CD4-positive, CD25-positive, alpha-beta regulatory T cell (primary cell): ENCODE measurements at places on chromosomes 7 and 10.

DNA sequence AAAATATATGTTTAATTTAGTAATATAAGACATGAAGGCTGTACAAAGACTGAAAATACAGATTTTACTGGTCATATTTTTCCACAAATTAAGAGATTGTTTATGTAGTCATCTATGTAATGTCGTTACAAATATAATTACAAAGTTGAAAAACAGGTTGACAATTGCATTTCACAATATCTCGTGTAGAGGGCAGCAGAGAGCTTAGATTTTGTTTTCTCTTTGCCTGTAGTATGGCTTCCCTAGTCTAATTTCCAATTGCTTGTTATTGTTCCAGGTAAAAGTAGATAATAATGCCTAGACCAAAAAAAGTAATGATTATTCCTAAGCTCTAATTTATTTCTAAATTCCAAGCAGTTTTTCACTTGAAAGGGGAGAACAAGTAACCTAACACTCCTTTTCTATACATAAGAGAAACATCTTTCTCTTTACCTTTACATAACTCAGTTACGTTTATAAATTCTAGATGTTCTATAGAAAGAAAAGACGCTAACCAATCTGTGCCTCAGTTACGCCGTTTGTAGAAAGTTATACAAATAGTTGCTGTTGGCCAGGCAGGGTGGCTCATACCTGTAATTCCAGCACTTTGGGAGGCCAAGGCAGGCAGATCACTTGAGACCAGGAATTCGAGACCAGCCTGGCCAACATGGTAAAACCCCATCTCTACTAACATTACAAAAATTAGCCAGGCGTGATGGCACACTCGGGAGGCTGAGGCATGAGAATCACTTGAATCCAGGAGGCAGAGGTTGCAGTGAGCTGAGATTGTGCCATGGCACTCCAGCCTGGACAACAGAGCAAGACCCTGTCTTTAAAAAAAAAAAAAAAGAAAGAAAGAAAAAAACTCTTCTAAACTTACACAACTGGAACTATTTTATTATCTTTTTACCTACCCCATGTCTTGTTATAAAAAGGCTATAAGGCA is 30.0 kb downstream of the NET1 start:
- peak; percentile 60 for DNase-seq

GRCh38 chr7:73704640-73705550 is 14.6 kb downstream of the STX1A start:
- DNase-seq, result no peak

GRCh38 chr10:26765549-26765948 is 68.0 kb downstream of the PDSS1 start:
- DNase-seq, result no peak

DNA sequence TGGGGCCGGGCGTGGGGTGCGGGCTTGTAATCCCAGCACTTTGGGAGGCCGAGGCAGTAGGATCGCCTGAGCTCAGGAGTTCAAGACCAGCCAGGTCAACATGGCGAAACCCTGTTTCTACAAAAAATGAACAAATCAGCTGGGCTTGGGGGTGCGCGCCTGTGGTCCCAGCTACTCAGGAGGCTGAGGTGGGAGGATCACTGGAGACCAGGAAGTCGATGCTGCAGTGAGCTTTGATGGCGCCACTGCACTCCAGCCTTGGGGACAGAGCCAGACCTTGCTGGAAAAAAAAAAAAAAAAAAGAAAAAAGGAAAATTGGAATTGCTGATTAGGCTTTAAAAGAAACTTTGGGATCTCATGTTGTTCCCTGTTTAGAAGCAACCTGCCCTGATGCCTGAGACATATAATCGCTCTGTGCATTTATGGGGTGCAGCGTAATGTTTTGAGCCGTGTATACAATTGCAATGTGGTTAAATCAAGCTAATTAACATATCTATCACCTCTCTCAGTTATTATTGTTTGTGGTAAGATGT is 851 bp downstream of the AKR1E2 start:
- DNase-seq, result no peak

DNA sequence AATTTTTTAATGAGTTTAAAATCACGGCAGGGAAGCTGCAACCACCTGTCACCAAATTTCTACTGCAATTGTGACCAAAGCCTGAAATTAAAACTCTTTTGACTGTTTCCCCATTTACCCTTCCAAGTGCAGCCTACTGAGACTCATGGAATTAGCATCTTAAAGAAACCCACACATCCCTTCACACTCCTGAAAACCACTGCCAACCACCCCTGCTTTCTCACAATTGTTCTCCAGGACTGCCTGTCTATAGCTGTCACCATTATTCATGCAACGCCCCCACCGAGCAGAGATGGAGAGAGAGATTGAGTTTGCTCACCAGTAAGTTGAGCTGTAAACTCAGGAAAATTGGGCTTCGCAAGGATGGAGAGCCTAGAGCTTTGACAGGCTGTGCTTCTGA is 383.8 kb upstream of the SORCS1 start:
- no peak for DNase-seq

GRCh38 chr7:88347517-88347916 is 40.8 kb upstream of the STEAP4 start:
- no peak for DNase-seq

- peak; percentile 22 for DNase-seq
These were observed 78.8 kb downstream of the INPP5A start for GRCh38 chr10:132616170-132616995.

DNA sequence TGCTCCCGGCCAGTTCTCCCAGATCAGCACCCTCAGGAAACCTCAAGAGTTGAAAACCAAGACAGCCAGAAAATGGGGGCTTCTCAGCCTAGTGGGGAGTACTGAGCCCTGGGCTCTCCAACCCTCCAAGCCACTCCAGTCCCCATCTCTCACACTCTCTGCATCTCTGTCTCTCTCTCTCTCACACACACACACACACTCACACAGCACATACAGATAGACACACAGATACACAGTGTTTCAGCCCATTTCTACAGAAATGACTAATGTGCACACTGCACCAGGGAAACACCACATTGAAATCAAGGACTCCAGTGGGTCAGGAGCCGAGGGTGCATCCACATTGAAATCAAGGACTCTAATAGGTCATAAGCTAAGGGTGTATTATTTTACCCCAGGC is 107.5 kb downstream of the MKI67 start:
- DNase-seq, result no peak

DNA sequence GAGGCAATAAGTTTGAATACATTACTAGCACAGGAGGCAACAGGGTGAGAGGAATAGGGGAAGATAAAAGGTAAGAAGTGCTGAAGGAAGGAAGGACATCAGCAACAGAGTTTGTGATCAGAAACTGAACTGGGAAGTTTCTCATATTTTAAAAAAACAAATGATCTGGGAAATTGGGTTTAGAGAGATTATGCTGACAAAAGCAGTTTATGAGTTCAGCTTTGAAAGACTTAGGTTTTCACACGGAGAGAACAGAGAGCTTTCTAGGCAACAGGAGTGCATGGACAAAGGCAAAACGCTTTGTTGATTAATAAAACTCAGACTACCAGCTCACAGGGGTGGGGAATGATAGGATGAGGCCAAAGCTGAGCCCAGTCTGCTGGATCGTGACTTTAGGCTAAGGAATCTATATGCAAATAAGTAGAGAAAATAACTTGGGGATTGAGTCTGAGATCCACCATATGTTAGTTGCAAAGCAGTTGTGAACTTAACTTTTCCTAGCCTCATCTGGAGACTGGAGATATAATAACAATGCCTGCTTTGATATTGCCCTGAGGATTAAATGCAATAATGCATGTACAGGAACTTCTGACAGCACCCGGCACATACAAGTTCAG is 4.2 kb downstream of the OSBPL3 start:
- no peak for DNase-seq

- DNase-seq, result no peak
These were observed 753.4 kb downstream of the NRG3 start for GRCh38 chr10:82628373-82628772.

DNA sequence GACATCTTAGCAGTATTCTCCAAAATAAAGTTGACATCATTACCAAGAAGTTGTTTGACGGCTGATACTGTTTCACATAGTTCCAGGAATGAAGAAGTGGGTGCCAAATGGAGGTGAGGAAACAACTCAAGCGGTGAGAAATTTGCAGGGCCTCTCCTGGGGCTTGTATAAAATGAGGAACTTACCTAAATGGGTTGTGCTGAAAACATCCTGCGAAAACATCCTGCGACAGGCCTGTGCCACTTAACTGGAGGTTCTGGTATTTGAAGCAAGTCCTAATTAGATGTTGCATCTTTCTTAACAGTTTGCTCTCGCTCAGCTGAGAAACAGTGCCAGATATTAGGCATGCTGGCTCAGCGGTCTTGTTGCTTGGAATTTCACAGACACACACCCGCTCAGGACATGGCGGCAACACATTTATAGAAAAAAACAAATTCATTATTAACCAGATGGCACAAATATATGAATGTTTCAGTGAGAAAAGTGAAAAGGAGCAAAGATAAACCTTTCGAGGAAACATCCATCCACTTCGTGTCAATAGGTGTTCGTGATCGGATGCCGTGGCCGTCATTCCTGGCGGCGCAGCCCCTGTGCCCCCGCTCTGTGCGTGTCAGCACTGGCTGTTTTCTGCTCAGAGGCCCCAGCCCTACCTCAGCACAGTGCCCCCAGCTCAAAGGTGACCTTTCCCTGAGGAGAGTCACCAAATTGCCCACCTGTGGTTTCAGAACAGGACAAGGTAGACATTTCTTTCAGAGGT is 48.1 kb downstream of the CDC123 start:
- DNase-seq, result no peak

- DNase-seq, result no peak
These were observed 553 bp upstream of the ADD3 start for GRCh38 chr10:110007161-110007700.

DNA sequence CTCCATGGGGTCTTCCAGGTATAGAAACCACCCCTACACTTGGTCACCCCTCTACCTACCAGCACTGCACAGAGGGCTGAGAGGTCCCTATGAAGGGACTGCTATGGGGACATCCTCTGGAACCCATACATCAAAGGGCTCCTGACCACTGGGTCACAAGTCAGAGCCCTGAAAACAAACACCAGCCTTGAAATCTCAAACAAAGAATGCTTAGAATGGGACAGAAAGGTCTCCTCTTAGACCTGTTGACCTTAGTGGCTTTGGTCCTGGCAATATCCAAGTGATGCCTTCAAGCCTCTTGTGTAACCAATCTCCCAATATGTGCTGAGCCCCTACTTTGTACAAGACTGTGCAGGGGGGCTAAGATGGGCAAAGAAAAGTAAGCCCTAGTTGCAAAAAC is 34.6 kb upstream of the DLX6 start:
- DNase-seq, result no peak

GRCh38 chr10:17782921-17783665 is 26.1 kb upstream of the MRC1 start:
- no peak for DNase-seq

DNA sequence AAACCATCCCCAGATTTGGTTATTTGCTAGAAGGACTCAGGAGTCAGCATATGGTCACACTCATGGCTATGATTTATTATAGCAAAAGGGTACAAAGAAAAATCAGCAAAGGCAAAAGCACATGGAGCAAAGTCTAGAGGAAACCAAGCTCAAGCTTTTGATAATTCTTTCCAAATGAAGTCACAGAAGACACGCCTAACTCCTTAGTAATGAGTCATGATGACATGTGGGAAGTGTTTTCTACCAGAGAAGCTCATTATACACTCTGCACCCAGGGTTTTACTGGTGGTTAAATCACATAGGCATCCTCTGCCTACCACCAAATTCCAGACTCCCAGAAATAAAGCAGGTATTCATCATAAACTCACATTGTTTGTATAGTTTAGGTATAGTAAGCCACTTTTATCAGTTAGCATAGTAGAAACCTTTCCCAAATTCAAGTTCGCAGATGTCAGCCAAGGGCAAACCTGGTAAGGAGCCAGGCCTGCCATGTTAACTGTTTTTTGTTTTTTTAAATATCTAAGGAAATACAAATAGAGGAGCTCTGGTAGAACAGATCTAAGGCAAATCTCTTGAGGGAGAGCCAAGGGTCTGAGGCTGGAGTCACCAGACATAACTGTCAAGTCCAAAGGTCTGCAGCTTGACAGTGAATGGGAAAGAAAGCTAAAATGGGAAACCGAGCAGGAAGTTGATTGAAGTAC is 15.4 kb upstream of the HIBADH start:
- no peak for DNase-seq

DNA sequence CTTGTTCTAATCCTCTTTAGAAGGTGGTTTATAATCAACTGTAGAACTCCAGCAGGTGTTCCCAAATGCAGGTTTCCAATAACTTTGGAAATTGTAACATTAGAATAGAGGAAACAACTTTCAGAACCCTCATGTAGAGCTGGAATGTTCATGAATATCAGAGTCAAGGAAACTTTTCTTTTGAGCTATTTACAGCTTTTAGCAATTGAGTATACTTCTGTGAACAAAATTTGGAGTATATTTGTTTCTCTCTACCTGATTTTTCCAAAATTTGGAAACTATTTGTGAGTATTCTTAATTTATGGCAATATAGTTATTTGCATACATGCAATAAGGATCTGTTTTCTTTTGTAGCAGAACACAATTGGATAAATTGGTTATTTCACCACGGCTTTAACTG is 2.8 kb upstream of the CFAP43 start:
- no peak for DNase-seq

- DNase-seq, result no peak
These were observed 33.6 kb downstream of the VSTM4 start for GRCh38 chr10:49081547-49082275.

DNA sequence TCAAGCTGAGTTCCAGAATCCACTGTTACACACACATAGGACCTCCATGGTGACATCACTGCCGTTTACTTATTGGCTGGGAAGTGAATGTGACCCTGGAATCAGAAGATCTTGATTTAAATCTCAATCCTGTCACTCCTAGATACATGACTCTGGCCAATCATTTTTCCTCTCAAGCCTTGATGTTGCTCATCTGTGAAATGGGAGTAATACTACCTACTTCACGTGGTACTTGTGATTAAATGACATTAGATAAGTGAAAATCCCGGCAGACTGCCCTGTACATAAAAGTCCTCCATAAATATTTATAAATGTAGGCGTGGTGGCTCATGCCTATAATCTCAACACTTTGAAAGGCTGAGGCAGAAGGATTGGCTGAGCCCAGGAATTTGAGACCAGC is 88.0 kb upstream of the SVIL start:
- no peak for DNase-seq
